ENCODE measurements at places on chromosomes 1 and 21.

DNA sequence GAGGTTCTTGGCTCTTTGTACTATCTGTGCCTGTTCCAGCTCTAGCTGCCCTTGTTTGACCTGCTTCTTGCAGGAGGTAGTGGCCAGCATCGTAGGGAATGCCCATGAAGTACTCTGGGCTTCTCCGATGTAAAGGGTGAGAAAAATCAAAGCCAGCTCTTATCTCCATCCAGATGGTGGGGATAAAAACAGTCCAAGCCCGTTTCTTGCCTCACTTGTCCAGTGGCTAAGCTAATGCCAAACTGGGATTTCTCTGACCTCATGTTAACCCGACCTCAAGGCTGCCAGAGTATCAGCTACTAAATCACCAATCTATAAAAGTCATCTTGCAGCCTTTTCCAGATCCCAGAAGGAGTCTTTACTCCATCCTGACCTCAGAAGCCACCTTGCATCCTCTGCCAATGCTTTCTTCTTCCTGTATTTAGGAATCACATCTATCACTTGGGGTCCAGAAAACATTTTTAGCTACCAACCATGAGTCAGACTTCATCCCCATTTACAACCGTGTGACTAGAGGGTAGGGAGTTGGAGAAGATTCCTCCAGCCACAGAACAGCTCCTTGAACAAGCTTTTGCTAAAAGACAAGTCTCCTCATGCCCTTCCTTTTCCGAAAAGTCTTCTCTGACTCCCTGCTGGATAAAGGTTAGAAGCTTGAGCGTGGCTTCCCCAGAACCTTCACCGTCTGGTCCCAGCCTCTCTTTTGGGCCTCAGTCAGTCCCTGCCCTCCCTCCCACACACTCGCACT, 35.9 kb downstream of the KCNC4 start:
- no peak for DNase-seq

- DNase-seq: no peak
Measured at GRCh38 chr1:181987996-181988395, 73.5 kb downstream of the ZNF648 start.

DNA sequence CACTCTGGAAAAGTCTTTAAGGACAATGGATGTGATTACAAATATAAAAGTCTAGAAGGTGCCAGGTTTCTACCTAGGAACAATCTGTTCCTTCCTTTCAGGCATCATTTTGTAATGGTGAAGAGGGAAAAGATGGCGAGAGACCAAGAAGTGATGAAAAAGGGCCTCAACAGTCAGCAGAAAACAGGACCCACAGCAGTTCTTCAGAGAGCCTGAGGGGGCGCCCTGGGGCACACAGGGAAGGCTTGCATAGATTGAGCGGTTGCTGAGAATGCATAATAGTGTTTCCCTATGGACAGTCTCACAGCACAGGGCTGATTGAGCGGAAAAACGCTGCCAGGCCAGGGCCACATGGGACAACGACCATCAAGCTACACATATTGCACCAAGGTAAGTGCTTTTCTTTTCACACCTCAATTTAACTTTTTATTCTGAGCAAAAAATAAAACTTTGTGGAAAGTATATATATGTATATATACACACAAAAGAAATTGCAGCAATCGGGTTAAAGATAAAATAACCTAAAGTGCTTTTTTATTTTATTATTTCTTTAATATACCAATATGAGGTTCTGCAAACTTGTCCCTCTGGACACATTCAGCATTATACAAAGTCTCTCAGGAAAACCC, 3.1 kb upstream of the YRDC start:
- no peak for DNase-seq

- no peak for DNase-seq
Measured at GRCh38 chr1:100036718-100037655, 67.2 kb downstream of the SLC35A3 start.

GRCh38 chr1:9746211-9746610, 77.6 kb downstream of the CLSTN1 start:
- no peak for DNase-seq

DNA sequence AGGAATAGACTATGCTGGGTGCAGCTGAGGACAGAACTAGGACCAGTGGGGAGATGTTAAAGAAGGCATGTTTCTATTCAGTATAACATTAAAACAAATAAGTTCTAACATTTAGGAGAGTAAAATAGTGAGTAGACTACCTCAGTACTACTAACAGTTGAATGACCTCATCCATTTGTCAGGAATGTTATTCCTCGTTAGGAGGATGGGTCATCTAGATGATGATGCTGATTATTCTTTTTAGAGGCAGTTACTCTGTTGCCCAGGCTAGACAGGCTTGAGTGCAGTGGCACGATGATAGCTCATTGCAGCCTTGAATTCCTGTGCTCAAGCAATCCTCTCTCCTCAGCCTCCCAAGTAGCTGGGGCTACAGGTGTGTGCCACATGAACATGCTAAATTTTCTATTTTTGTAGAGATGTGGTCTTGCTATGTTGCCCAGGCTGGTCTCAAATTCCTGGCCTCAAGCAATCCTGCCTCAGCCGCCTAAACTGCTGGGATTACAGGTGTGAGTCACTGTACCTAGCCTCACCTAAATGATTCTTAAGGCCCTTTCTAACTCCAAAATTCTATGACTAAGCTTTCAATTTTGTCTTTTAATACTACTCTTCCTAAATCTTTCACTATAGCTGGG, 9.3 kb downstream of the EEIG2 start:
- DNase-seq: no peak

- DNase-seq: no peak
Measured at GRCh38 chr1:63936276-63936675, 162.5 kb downstream of the ROR1 start.

DNA sequence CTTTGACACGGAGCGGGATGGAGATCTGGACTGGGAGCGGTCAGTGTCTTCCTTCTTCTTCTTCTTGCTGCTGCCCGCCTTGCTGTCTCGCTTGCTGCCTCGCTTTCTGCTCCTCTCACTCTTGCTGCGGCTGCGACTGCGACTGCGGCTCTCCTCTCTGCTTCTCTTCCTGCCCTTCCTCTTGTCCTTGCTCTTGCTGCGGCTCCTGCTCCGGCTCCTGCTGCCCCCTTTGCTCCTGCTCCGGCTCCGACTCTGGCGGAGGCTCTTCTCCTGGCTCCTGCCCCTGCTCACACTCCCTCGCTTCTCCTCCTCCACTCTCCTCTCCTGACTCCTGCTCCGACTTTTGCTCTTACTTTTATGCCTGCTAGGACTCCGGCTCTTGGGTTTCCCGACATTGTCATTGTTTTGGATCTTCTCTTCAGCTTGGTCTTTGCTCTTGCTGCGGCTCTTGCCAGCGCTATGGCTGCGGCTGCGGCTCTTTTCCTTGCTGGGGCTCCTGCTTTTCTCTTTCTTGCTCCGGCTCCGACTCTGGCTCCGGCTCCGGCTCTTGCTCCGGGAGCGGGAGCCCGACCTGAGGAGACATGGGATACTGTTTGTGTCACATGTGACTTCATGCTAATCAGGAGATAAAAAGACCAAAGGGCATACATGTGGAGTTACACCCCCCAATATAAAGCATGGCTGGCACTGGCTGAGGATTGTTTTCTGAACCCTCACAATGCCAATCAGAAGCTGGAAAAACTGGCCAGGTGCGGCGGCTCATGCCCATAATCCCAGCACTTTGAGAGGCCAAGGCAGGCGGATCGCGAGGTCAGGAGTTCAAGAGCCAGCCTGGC, 25.2 kb upstream of the TMEM200B start:
- DNase-seq: no peak

- no peak for DNase-seq
Measured at GRCh38 chr1:65255035-65255655, 54.2 kb upstream of the DNAJC6 start.

DNA sequence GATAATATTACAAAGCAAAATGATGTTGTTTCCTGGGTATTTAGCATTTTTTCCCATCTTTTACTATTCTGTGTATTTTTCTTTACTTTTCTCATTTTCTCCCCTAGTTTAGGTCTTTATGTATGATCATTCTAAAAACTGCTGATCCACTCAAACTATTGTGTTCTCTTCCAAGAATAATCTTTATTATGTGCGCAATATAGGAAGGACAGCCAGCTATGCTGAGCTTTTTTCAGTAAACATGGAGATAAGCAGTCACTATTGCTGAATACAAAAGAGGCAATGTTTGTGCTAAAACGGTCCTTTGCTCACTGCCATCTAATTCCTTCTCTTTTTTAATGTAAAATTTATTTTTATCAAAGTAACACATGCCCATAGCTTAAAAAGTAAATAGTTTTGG, 6.7 kb upstream of the PTBP2 start:
- DNase-seq: no peak

GRCh38 chr1:77465139-77465538, 183.3 kb downstream of the AK5 start:
- DNase-seq: no peak

- no peak for DNase-seq
Measured at GRCh38 chr1:36561361-36561724, 78.6 kb upstream of the CSF3R start.

DNA sequence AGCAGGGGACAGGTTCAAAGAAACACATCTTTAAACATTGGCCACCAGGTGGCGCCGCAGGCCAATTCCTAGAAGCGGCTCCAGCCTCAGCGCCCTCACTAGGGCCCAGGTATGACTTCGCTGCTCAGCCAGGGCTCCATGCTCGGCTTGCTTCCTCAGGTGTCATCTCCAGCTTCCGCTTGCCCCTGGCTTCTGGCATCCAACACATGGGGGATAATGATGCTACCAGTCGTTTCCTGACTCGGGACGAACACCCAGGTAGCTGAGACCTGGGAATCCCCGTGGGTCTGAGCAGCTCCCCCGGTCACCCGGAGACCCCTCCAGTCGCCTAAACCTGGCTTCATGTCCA, 8.5 kb upstream of the MEX3A start:
- DNase-seq: no peak

DNA sequence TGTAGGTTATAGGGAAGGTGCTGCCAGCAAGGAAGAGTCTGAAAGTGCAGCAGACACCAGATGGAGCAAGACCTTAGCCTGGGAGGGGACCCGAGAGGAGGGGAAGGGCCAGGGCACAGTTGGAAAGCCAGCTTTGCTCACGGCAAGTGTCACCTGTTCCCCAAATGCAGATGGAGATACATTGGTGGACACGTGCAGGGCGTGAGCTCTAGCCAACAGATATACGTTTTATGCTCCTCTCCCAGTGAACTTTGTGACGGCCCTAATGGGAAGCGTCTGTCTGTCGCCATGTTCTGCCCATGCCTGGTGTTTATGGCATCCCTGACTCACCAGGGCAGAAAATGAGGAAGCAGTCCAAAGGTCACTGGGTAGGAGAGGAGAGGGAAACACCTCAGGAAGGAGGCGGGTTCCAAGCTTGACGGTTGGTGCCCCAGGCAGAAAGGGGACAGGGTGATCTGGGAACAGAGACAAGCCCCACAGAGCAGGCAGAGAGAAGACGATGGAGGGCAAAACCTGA, 7.6 kb downstream of the GPA33 start:
- no peak for DNase-seq

DNA sequence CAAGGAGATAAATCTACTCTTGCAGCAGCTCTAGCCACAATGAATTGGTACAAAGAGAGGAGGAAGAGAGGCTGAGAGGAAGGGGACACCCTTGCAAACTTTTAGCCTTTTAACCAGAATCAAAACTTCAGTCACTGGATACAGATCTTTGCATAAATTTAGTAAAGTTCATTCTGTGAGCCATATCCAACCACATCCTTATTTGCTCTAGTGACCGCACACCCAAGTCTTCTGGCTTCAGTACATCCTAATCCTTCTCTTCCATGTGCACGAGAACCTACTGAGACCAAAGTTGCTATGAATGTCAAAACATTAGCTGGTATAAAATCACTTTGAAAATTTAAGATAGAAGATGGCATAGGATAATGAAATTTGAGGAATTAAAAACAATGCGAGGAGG, 21.9 kb upstream of the PLD5 start:
- no peak for DNase-seq

- DNase-seq: no peak
Measured at GRCh38 chr1:181126289-181126688, 37.8 kb downstream of the IER5 start.

DNA sequence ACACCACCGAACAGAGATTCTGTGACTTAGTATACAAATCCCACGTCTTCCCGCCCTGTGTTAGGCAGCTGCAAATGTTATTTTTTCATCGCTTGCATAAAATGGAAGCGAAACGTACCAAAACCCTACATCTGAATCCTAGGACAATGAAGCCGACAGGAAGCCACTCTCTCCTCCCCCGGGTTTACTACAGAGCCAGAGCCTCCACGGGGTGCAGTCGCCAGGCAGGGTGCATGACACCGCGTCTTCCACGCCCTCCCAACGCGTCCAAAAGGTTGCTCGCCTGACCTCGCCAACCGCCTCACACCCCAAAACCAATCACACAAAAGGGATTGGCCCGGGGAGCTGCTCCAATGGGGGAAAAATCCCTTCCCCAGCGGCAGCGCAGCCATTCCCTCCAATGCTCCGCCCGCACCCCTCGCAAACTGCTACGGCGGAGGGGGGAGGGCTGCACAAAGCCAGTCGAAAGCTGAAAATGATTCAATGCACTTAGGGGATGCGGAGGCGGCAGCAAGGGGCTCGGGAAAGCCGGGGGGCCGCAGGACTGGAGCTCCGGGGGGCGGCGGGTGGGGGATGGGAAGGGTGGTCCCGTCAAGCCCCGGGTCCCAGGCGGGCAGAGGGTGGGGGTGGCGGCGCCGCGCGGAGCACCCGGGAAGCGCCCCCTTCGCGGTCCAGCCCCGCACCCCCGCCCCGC, 701 bp downstream of the CEP170 start:
- peak; percentile 66 for DNase-seq

DNA sequence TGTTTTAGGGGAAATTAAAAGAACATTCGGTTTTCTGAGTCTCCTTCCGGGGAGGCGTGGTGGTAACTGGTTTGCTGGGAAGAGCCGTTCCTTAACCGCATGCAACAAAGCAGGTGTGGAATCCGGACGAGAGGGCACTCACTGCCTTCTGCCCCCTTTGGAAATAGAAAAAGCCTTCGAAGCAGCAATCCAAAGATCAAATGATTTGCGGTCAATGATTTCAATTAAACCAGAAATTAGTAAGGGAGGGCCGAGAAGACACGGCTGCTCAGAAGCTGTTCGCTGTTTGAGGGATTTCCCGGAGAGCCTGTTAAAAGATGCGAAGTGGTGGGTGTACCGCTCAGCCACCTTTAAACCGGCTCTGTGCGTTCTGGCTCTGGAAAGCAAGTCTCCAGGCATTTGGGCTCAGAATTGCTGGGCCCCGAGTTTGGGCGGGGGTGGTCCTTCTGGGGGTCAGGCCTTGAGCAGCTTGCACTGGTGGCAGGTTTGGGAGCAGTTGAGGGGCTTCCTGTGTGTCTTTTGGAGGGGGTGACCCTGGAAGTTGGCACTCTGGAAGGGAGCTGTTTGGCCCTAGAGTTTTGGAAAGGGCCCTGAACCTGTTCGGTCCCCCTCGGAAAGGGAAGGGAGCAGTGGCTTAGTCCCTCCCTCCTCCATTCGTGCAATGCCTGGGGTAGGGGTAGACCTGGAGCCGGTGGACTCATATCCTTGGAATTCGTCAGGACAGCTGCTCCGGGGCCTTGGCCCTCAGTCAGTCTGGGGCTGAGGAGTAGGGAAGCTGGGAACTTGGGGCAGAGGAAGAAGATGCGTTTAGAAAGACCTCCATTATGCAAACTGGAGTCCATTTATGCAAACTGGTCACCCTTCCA, 3.1 kb downstream of the SIM2 start:
- DNase-seq: no peak

GRCh38 chr1:36204347-36204909, 19.8 kb upstream of the THRAP3 start:
- no peak for DNase-seq

GRCh38 chr1:151841141-151841540, 1.5 kb upstream of the C2CD4D start:
- no peak for DNase-seq

Data from CMK (cell line).